ENCODE measurements at places on chromosomes 5 and 9.

DNA sequence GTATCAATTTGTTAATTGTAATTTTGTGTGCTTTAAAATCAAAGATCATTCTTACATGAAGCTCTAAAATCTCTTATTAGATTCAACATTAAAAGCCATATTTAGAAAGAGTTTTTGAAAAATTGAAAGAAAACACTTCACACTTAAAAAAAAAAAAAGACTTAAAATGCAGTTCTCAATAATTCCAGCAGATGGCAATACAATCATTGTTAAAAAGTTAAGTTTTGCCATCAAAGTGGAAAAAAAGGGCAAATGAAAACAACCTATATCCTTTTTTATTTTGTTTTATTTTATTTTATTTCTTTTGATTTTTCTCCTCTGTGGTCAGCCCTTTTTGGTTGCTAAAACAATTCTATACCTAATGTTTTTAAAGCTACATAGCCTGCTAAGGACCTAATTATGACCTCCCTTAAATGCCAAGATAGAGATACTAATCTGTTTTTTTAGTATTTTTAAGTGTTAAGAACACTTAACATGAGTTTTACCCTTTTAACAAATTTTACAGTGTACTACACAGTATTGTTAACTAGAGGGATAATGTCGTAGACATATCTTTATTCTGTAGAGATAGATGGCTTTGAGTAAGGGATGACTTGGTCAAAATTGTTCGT lies 154.2 kb upstream of the DAB2 start:
- no peak for DNase-seq

- no peak for DNase-seq
Measured at GRCh38 chr5:142520885-142521284, 165.0 kb downstream of the FGF1 start.

- DNase-seq: no peak
Measured at GRCh38 chr9:112326194-112326593, 7.2 kb downstream of the PTBP3 start.

GRCh38 chr5:143001764-143002351 lies 231.7 kb downstream of the ARHGAP26 start:
- DNase-seq: no peak

- DNase-seq: no peak
Measured at GRCh38 chr5:26757941-26758340, 280.4 kb downstream of the CDH9 start.

GRCh38 chr5:144060598-144060997 lies 109.9 kb downstream of the YIPF5 start:
- no peak for DNase-seq

GRCh38 chr5:171619744-171620143 lies 165.9 kb upstream of the SMIM23 start:
- no peak for DNase-seq

- no peak for DNase-seq
Measured at GRCh38 chr5:150068071-150068470, 18.3 kb downstream of the CSF1R start.

GRCh38 chr9:10095208-10095607 lies 517.6 kb downstream of the PTPRD start:
- no peak for DNase-seq

GRCh38 chr5:57749396-57749795 lies 266.8 kb upstream of the ACTBL2 start:
- no peak for DNase-seq

- no peak for DNase-seq
Measured at GRCh38 chr9:114155995-114156656, 789 bp downstream of the COL27A1 start.

- no peak for DNase-seq
Measured at GRCh38 chr5:99773290-99773689, 761.9 kb upstream of the FAM174A start.

- DNase-seq: no peak
Measured at GRCh38 chr9:120331913-120332312, 248.1 kb downstream of the CDK5RAP2 start.

Measured in activated naive CD8-positive, alpha-beta T cell treated with anti-CD3 and anti-CD28 coated beads, Interleukin-2, amount 50 U/mL, for 16 hours (primary cell).